ENCODE measurements at places on chromosomes 11 and 22.
A peak's percentile ranks its signal among the peaks of the same experiment; 100 is the strongest.

- no peak for DNase-seq
Measured at GRCh38 chr11:110434952-110435779, 5.4 kb downstream of the FDX1 start.

DNA sequence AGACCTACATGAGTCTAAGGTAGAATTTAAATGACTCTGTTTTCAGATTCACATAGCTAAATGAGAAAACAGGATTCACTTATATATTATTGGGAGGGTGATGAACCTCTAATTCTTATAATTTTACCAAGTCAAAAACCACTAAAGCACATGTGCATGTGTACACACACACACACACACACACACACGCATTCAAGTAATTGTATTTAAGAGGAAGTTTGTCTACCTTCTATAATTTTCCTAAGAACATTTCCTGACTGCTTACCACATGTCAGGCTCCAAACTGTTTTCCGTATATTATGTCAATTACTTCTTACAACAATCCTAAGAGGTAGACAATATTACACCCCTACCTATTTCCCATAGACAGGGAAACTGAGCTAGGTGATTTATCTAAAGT, 6.7 kb downstream of the RNF141 start:
- DNase-seq = no peak

DNA sequence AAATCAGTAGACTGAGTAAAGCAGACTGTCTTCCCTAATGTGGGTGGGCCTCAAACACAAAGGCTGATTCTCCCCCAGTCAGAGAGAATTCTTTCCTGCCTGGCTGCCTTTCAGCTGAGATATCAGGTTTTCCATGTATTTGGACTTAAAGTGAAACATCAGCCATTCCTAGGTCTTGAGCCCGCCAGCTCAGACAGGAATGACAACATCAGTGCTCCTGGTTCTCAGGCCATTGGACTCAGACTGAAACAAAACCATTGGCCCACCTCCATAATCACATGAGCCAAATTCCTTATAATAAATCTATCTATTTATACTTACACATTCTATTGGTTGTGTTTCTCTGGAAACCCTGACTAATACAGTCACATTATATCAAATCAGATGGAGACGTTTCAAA, 56.7 kb upstream of the CLPB start:
- DNase-seq = no peak

DNA sequence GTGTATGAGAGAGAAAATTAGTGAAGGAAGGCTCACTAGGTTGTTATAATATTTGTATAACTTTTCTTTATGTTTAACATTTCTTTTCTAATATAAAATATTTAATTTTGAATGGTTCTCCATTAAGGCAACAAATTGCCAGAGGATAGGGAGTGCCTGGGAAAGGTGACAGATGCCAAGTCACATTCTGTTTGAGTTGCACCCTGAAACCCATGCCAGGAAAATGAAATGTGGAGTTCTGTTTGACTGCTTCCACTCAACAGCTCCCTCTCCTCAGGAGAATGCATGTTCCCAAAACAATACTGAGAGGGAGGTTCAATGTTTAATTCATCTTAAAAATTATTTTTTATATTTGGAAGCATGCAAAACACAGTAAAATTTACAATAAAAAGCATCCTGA, 5.9 kb upstream of the USP18 start:
- no peak for DNase-seq

GRCh38 chr11:63020671-63021291, 5.1 kb upstream of the SLC22A8 start:
- no peak for DNase-seq

DNA sequence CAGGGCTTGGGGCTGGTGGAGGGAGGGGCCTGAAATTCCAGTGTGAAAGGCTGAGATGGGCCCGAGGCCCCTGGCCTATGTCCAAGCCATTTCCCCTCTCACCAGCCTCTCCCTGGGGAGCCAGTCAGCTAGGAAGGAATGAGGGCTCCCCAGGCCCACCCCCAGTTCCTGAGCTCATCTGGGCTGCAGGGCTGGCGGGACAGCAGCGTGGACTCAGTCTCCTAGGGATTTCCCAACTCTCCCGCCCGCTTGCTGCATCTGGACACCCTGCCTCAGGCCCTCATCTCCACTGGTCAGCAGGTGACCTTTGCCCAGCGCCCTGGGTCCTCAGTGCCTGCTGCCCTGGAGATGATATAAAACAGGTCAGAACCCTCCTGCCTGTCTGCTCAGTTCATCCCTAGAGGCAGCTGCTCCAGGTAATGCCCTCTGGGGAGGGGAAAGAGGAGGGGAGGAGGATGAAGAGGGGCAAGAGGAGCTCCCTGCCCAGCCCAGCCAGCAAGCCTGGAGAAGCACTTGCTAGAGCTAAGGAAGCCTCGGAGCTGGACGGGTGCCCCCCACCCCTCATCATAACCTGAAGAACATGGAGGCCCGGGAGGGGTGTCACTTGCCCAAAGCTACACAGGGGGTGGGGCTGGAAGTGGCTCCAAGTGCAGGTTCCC, at the start of gene APOC3:
Gene APOC3 (plus strand): TSS at position 383 of the 659 bp plus-strand sequence. CDS start 676 bp downstream, outside the sequence.
- DNase-seq = no peak

DNA sequence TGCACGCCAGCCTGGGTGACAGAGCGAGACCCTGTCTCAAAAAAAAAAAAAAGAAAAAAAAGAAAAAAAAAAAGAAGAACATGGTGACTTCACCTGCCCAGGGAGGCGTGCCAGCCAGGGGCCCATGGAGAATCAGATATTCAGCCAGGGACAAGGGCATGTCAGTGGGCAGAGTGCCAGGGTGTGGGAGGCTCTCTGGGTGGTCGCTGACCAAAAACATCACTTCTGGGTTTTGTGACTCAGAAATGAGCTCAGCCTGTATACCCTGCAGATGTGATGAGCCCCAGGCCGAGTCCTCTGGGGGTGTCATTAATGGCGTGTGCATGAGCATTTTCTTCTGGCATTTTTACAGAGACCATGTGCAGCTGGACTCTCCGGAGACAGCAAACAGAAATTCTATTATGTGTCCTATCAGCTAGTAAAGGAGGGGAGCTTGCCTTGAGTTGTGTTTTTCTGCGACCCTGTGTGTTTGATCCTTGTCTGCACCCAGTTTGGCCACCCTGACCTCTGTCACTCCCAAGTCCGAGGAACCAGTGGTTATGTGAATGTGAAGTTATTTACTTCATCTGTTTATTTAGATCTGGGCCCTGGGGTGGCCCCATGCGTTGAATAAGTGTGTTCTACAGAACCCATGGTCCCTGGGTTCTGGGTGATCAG, 53.6 kb downstream of the BCR start:
- DNase-seq = no peak

GRCh38 chr11:15909937-15910598, 446.3 kb downstream of the SOX6 start:
- no peak for DNase-seq

DNA sequence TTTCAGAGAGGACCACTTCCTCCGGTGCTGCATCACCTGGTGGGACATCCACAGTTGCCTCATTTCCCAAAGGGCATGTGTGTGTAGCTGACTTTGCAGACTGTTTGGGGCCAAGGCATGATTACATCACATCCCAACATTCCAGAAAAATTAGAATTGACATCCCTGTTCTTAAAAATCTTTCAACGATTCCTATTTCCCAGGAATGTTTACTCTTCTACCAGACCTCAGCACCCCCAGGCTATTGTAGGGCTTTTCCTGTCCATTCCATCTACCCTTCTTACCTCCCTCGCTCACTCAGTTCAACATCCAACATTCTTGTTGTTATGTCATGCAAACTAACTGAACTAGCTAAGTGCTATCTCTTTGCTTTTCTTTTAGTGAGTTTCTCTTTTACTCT, 37.3 kb downstream of the PIWIL4 start:
- no peak for DNase-seq

DNA sequence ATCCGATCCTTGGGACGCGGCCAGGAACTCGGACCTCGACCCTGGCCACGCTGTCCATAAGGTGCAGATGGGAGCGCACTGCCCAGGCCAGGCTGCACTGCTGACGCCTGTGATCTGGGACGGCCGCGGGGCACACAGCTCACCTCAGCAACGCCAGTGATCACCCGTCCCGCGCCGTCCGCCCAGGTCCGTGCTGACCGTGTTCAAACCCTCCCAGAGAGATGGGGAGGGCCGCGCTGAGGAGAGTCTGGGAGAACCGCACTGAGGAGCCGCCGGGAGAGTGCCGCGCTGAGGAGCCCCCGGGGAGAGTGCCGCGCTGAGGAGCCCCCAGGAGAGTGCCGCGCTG, 636 bp downstream of the KCNQ1OT1 start:
- DNase-seq = peak; percentile 76

GRCh38 chr11:17413414-17414316, 25.2 kb upstream of the KCNJ11 start:
- peak; percentile 87 for DNase-seq

DNA sequence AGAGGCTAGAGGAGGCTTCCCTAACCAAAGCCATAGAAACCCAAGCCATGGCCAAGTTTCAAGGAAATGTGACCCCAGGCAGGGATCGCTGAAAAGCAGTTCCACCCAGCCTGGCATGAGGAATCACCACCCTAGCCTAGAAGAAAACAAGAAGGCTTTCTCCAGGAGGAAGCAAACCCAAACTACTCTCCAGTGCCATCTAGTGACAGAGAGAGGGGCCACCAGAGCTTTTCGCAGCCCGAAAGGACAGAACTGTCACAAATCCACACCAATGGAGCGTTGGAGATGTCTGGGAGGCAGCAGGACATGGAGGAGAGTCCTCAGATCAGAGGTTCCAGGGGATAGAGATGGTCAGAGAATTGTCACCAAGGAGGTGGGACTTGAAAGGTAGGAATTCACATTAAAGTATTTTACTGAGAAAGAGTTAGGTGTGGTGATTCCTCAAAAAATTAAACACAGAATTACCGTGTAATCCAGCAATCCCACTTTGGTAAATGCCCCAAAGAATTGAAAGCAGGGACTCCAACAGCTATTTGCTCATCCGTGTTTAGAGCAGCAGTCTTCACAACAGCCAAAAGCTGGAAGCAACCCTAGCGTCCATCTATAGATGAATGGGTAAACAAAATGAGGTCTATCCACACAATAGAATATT, 67.3 kb upstream of the NUP50 start:
- DNase-seq = no peak

DNA sequence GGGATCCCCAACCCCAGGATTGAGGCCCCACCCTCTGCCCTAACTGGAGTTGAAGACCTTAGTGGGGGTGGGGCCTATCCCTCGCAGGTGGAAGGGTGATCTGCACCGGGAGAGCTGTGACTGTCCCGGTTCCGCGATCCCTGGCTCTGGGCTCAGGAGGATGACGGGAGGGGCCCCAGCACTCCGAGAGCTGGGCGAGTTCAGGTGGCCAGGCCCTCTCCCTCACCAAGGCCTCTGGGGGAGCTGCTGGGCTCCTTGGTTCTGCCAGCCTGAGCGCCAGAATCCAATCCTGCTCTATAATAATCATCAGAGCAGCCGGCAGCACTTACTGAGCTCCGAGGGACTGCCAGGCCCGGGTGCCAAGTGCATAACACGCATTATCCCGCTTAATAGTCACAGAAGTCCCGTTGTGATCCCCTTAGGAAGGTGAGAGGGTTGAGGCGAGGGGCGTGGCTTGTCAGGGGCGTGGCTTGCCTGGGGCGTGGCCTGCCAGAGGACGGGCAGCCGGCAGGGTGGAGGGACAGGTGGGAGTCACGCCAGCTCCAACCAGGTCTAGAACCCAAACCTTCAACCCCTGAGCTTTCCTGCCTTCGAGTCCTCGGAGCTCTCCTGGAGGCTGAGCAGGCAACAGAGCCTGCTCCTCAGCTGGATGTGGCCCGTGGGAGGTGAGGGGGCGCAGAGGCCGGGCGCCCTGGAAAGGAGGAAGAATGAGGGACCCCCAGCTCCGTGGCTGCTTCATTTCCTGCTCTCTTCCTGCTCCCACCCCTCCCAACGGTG, 7.3 kb upstream of the SYT7 start:
- DNase-seq = peak; percentile 86

Data from upper lobe of right lung (tissue), 1 donor.